ENCODE measurements at places on chromosomes 2 and 18. TPM values are rescaled to one million over a fixed set of nuclear protein-coding genes. Genes with fewer than 3 reads are reported as not detected.

GRCh38 chr2:15800495-15801329 lies 139.6 kb upstream of the MYCN start:
- H3K27ac ChIP-seq = no peak overlapping the region
- peaks cover 2% of the 10 kb centered on the region for H3K27me3 ChIP-seq
- no peak overlapping the region for H3K4me3 ChIP-seq
- H3K4me1 ChIP-seq = no peaks in the 10 kb centered on the region
- H3K36me3 ChIP-seq = no peaks in the 10 kb centered on the region

DNA sequence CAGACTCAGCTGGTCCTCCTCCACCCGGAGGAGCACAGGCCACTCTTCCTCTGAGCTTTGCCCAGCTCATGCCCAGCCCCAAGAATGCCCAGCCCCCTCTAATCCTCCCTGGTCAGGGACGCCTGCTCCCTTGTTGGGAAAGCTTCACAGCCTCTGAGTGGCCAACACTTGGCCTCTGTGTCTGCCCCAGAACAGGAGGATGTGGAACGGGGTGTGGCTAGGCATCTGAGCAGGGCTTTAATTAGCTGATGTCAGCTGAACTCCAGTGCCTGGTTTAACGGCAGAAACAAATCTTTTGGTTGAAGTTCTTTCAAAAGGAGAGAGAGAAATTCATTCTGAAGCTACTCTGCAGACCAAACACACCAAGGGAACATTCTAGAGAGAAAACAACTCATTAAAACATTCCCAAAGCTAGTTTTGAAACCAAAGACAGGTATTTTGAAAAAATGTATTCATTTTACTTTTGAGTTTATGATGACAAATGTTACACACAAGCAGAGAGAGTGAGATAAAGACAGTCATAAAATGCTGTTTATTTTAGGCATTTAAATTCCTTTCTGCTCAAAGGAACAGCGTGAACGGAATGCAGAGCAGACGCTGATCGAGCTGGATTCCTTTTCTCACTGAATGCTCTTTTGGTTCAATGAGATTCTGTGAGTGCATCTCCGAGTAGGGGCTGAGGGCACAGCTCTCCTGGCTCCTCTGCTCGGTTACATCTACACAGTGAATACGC lies 63.8 kb downstream of the RTP5 start:
- H3K4me1 ChIP-seq = no peaks in the 10 kb centered on the region
- H3K27ac ChIP-seq = no peak overlapping the region
- no peak overlapping the region for H3K4me3 ChIP-seq
- no peaks in the 10 kb centered on the region for H3K36me3 ChIP-seq

- DNase-seq = peak; percentile 81
- H3K27me3 ChIP-seq = no peaks in the 10 kb centered on the region
- H3K4me3 ChIP-seq = peak overlapping the region; percentile 47
- peak overlapping the region; percentile 93 for H3K27ac ChIP-seq
- peaks cover 3% of the 10 kb centered on the region for H3K36me3 ChIP-seq
- H3K4me1 ChIP-seq = peaks cover 35% of the 10 kb centered on the region
Measured at GRCh38 chr2:189657867-189658266, 3.4 kb upstream of the ASNSD1 start.

DNA sequence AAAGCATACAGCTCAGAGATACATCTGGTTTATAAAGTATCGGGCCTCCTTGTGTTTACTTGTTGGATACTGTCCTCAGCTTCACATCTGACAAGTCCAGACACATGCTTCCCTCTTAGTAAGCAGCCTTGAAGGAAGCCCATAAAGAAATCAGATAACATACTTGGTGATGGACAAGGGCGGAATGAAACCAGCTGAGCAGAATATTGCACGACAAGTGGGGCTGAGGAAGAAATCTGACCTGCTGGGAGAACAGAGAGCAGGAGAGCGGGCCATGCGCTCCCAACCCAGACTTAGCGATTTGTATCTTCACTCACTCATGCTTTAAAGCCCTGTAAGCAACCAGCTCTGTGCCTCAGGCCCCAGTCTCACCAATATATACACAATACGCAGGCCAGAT lies 208.4 kb downstream of the CDH20 start:
- no peaks in the 10 kb centered on the region for H3K36me3 ChIP-seq
- DNase-seq = no peak
- H3K4me3 ChIP-seq = no peak overlapping the region
- H3K4me1 ChIP-seq = no peaks in the 10 kb centered on the region

DNA sequence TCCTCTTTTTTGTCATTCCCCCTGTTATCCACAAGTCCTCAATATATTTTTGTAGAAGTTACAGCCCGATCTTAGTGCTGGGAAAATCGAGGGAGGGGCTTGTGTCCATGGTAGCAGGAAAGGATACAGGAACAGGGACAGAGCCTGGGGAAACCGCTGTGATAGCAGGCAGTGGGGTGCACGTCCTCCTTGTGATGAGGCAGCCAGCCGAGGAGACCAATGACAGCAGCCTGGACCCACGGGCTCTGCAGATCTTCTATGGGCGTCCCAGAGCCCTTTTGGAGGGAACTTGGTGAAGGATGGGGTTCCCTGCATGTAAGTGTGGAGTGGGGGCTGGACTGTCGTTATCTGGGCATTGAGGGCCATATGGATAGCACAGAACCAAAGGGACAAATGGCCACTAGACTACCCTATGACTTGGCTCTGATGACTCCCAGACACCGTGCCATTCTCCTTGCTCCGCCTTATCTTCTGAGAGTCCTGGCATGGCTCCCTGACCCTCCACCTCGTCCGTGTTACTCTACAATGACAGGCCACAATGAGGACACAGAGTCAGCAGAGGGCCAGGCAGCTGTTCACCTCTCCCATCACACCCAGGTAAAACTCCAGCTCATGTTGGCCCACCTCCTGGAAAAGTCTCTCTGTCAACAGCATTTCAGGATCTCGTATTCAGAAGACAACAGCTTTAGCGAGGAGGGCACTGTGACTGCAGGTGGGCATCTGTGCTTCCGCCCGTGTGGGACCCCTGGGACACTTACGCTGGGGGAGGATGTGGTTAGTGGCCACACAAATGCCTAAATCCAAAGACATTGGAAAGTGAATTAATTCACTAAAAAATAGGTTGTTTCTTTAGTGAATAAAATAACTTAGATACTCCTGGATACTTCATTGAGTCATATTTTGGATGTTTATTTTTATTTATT lies 100.1 kb downstream of the VAPA start:
- DNase-seq = no peak
- H3K27me3 ChIP-seq = no peaks in the 10 kb centered on the region
- H3K27ac ChIP-seq = no peak overlapping the region
- H3K36me3 ChIP-seq = no peaks in the 10 kb centered on the region

GRCh38 chr2:16250466-16250865 lies 310.1 kb downstream of the MYCN start:
- no peak overlapping the region for H3K4me3 ChIP-seq
- no peaks in the 10 kb centered on the region for H3K36me3 ChIP-seq
- peaks cover 3% of the 10 kb centered on the region for H3K27me3 ChIP-seq
- H3K4me1 ChIP-seq = no peaks in the 10 kb centered on the region
- no peak for DNase-seq
- H3K27ac ChIP-seq = no peak overlapping the region

DNA sequence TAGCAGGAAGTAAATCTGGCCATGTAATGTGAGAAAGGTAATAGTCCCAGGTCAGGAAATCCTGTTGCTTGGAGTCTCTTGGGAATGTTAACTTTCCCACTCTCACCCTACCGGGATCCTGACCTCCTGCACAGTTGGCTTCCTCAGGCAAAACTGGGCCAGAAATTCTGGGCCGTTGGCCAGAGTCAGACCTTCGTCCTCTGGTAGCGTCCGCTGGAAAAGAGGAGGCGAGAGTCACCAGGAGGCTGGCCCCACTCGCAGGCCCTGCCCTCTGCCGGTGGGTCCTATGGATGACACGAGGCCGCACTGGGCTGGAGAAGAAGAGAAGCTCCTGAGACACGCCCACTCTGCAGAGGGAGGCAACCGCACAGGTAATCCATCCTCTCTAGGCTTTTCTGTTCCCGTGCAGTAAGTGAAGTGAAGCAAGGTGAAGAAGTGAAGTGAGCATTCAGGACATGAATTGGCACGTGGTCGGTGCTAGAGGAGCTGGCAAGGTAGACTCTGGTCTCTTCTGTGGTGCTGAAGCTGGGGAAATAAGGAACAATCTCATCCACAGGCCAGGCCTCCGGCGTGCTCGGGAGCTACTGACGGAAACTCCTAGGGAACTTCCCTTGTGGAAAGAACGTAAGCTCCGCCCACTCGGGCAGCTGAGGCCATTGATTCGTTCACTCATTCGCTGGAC lies 182.7 kb upstream of the GLI2 start:
- peaks cover 4% of the 10 kb centered on the region for H3K4me1 ChIP-seq
- no peaks in the 10 kb centered on the region for H3K36me3 ChIP-seq
- peak; percentile 57 for DNase-seq
- no peak overlapping the region for H3K27ac ChIP-seq
- H3K27me3 ChIP-seq = peaks cover 12% of the 10 kb centered on the region

- no peaks in the 10 kb centered on the region for H3K27me3 ChIP-seq
- no peaks in the 10 kb centered on the region for H3K36me3 ChIP-seq
- no peak overlapping the region for H3K27ac ChIP-seq
- H3K4me1 ChIP-seq = no peaks in the 10 kb centered on the region
- DNase-seq = no peak
- no peak overlapping the region for H3K4me3 ChIP-seq
Measured at GRCh38 chr2:129912066-129912820, 67.2 kb upstream of the RAB6C start.

The FOXI3 gene
- total RNA-seq = not detected

The PAIP2B gene
- total RNA-seq = 3.1 TPM

The AFTPH gene
- total RNA-seq = 30.6 TPM

The SLC14A1 gene
- 3.1 TPM for total RNA-seq
